Fibroblast of pulmonary artery (primary cell): ENCODE measurements at places on chromosomes 2 and 18.

- DNase-seq = no peak
Measured at GRCh38 chr2:187640926-187641510, 86.8 kb upstream of the TFPI start.

DNA sequence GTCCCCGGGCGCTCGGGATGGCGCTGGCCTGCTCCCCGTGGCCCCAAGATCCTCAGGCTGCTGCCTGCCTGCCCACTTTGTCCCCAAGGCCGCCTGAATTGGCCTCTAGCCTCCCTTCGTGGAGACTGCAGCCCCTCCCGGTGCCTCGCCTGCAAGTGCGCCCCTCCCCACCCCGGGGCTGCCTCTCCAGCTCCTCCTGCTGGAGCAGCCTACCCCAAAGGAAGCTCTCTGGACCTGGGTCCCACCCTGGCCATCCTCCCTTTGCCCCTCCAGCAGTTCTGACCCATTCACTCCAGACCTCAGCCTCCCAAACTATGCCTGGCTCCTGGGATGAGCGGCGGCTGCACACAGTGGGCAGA is 6.2 kb downstream of the ESPNL start:
- DNase-seq = no peak

DNA sequence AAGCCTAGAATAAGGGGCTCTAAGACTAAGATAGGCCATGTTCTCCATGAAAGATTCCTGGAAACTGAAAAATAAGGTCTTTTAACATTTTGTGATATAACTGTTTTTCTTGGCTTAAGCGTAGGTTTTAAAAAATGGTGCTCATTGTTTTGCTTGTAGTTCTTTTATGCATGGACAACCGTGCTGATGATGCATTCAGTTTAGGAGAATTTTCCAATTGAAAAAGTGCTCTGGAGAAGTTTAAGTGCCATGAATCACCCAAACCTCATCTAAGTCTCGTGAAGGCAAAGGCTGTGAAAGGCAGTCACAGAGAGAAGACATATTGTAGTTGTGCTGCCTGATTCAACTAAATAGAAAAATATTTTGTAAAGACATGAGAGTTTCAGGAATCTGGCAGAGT is 111.8 kb upstream of the GAREM1 start:
- peak; percentile 7 for DNase-seq

- DNase-seq = no peak
Measured at GRCh38 chr2:44768438-44769236, 172.9 kb upstream of the SIX3 start.

DNA sequence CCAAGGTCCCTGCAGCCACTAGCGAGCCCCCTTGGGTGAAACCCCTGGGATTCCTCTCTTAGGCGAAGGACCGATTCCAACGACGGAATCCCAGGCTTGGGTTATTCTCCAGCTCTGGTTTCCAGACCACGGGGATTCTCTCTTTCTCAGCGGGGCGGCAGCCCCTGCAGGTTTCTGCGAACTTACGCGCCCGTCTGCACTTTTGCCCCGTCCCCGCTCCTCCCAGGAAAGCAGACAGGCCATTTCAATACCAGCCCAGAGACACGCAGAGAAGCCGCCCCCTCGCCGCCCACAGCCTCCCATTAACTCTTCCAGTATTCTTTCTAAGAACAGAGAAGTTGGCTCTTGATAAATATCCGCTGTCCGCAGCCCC is 1.2 kb downstream of the CBLN2 start:
- no peak for DNase-seq

- DNase-seq = peak; percentile 78
Measured at GRCh38 chr18:76450452-76451395, 44.3 kb downstream of the ZNF516 start.

DNA sequence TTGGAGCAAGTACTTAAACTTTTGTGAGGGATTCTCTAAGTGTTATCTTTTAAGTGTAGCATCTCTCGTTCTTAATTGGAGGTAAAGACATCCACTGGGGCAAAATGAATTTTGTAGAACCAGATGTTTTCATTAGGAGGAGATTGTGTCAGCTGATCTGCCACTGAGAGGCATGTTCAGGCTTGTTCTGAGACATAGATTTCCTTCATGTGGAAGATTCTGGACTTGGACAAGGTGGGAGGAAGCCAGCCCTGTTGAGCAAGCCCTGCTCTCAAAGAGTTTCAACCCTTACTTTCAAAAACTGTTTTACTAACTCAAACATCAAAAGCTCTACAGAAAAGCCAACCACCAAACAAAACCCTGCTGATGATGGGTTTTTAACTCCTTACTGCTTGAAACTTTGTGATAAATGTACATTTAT is 6.5 kb downstream of the MAP4K4 start:
- peak; percentile 83 for DNase-seq

DNA sequence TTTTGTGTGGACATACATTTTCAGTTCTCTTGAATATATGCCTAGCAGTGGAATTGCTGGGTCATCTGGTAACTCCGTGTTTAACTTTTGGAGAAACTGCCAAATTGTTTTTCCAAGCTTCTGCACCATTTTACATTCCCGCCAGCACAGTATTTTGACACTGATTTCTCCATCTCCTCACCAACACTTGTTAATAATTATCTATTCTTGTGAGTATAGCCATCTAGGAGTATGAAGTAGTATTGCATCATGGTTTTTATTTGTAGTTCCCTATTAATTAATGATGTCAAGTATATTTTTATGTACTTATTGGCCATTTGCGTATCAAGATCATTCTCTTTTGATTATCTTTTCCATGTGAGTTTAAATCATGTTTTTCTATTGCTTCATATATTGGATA is 17.9 kb upstream of the AOX1 start:
- no peak for DNase-seq

DNA sequence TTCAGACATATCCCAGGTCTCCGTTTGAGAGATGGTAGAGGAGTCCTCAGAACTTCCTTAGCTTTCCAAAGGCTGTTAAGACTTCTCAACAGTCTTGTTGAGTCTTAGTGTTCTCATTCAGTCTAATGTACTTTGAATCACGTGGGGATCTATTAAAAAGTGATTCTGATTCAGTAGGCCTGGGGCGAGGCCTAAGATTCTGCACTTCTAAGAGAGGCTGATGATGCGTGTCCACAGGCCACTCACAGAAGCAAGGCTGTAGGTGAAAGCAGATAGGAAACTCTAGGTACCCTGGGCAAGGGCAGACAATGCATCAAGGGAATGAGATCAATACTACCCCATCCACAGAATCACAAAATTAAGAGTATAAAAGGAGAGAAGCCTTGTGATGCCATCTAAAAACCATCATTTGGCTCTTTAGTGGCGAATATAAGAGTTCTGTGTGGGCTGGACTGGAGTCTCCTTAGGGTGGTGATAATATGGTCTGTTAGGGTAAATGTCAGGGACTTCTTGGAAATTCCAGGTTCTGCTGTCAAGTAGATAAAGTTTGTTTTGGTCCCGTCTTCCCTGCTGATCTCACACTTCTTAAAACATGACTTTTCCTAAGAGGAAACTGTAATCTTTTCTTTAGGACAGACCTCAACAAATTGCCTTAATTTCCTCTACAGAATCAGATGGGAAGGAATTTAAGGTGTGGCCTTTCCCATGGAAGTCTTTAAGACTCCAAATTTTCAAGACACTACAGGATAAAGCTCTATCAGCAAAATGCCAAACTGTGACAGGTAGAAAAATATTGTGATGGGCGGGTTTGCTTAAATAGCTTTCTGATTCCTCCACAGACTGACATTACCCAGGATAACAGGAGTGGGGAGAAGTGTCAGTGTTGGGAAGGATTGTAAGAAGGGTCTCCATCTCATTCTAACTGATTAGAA is 45.7 kb upstream of the NEMP2 start:
- no peak for DNase-seq

GRCh38 chr2:136225950-136226835 is 108.2 kb upstream of the CXCR4 start:
- no peak for DNase-seq

DNA sequence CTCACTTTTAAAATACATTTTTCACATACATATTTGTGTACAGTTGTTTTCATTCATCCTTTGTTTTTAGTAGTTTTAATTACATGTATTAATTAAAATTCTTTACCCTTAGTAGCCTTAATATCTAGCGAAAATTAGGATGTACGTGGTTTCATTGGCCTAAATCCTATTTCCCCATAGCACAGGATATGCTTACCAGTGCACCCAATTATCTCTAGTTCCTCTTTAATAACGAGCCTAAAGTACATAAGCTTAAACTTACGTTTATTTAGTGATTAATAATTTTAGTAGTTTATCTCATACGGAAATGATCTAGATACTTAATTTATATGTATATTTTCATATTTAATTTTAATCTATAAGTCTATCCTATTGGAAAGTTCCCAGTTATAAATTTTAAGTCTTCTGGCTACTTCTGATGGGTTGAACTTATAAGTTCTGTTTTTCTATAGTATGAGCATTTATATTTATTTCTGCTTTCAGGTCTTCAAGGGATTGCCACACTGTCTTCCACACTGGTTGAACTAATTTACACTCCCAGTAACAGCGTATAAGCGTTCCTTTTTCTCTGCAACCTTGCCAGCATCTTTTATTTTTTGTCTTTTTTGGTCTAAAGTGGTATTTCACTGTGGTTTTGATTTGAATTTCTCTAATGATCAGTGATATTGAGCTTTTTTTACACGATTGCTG is 21.4 kb upstream of the RUFY4 start:
- DNase-seq = no peak

- no peak for DNase-seq
Measured at GRCh38 chr2:172640389-172640788, 84.5 kb downstream of the PDK1 start.

DNA sequence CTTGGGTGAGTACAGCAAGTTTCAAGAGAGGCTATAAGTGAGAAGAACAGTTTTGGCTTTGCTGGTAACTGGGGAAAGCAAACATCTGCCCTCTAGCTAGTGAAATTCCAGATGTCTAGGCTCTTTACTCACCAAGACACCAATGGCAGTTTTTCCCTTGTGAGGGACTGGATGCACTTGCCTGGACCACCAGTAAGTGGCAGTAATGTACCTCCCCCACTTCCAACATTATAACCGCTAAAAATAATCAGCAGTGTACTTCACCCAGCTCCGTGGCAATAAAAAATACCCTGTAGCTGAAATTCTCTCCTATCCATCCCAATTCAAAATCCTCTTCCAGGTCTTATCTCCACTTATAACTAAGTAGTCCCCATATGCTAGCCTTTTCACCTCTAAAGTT is 383.9 kb downstream of the ARHGAP15 start:
- DNase-seq = peak; percentile 81

DNA sequence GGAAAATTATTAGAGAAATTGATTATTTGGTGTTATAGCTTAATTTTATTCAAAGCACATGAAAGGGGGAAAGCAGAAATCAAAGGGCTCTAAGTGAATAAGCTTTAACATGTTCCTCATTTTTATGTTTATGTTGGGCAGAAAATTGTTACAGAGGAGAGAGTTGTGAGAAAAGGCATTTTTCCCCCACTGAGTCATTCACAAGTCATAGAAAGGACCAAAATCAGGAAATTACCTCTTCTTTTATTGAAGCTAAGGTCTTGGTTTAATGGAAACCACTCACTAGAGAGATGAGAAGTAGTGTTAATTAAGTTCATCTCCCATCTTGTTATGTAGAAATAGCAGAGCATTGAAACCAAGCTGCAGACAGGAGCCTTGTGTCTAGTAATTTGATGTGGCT is 175.3 kb upstream of the THUMPD2 start:
- DNase-seq = peak; percentile 10

DNA sequence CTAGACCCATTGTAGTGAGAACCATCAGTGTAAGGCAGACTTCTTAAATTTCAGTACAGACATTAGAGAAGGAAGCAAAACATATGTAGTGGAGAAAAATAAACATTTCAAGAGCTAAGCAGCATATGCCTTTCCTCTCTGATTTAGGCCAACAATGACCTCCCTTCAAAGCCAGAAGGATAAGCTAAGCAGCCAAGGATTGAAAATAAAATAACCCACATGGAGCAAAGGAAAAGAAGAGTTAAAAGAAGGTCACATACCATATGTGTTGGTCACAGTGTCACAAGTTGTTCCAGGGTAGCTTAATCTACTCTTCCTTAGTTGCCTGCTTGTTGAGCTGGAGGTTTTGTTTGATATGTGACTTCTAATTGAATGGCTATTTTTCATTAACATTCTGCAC is 15.6 kb upstream of the LAMA1 start:
- peak; percentile 54 for DNase-seq

DNA sequence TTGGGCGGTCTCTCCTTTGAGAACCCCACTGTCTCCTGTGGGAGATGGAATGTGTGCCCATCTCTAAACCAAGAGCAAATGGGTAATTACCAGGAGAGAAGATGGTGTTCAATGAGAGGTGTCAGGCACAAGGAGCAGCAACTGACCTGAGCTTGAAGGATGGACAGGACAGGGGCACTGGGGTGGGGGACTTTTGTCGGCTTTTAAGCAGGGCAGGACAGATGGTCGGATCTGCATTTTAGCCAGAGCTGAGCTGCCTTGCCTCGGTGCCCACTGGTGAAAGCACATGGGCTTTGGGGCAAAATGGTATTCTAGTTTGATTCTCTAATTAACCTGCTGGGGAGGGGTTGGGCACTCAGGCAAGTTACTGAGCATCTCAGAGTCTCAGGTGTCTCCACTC is 98.0 kb downstream of the INHBB start:
- DNase-seq = no peak

DNA sequence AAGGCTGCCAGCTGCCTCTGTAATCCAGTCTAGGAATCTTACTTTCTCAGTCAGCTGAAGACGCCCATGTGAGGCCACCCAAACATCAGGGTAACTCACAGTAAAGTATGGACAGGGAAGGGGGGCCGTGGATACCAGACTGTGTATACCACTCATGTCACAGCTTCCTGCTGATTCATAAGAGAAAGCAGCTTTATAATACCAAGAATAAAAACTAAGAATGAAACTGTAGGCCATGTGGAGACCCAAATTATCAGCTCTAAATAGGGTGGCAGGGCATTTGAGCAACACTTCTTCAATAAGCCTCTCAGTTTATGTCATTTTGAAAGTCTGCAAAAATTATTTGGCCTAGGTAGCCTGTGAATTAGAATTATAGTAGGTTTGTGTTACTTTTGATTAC is 115.0 kb upstream of the CDCA7 start:
- DNase-seq = no peak

- no peak for DNase-seq
Measured at GRCh38 chr2:235634435-235635158, 140.8 kb downstream of the AGAP1 start.

DNA sequence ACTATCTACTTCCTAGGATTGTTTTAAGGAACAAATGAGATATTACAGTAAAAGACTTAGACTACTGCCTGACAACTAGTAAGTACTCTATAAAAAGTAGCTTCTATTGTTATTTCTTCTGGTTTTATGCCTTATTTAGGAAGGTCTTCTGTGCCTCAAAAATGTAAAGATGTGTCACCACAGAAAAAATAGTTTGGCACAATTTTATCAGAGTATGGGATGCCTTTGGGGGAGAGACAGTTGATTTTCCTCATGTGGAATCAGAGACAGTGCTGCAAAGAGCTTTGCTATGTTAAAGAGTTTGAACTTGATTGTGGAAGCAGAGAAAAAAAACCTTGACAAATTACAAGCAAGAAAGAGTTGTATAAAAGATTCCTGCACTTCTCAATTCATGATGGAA is 98.4 kb downstream of the EHBP1 start:
- peak; percentile 57 for DNase-seq

DNA sequence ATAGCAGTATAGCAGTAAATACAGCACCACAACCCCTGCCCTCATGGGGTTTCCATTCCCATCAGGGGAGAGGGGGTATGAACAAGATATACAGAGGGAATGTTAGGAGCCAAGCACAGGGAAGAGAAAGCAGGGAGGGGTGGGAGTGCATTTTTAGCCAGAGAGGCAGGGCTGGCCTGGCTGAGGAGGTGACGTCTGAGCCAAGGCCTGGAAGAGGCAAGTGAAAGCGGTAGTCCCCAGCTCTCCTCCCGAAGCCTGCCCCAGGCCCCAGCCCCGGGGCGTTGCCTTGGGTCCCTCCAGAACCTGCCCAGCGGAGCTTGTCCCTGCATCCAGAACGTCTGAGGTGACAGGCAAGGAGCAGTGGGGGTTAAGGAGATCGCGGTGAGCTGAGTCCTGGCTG is 45.1 kb upstream of the FOSL2 start:
- no peak for DNase-seq
